ENCODE measurements at places on chromosomes 6 and 20. TPM values are rescaled to one million over a fixed set of nuclear protein-coding genes. Genes with fewer than 3 reads are reported as not detected.

Gene XKR7
- not detected for total RNA-seq

DNA sequence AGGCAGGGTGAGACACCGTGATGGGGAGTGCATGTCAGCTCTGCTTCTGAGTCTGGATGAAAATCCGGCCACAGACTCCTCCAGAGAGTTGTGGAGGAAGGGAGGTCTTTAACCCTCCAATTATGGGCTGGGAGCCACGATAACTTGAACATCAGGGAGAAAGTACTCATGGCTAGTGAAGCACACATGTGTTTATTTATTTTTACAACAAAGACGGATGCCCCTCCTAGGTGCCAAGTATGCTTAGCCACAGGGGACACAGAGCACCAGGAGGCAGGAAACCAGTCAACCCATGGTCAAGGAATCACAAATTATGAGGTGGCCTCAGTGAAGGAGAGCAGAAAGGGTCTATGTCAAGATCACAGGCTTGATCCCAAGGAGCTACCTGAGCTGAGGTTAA is 54.1 kb downstream of the ZNF217 start:
- no peak for DNase-seq

GRCh38 chr6:56555438-56555872 is 87.2 kb downstream of the DST start:
- no peak for DNase-seq

Gene C4A
- 10.2 TPM for total RNA-seq

DNA sequence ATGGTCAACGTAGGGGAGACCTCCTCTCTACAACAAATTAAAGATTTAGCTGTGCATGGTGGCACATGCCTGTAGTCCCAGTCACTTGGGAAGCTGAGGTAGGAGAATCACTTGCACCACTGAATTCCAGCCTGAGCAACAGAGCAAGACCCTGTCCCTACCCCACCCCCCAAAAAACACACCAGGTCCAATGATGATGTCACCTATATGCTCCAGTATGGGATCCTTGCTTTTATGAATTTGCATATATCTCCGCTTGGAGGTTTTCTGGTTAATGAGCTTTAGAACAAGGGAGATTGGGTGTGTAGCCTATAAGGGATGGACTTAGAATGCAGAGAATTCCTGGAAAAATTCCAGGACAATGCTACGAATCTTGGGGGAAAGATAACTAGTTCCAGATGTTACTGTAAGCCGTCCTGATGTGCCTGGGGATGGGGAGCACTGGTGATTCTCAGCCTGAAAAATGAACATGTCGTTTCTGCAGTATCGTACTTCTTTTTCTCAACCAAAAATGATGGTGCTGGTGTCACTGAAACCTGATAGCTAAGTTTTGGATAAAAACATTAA is 61.1 kb downstream of the ZBTB2 start:
- DNase-seq = no peak

Gene CCN6
- total RNA-seq = 7.6 TPM

DNA sequence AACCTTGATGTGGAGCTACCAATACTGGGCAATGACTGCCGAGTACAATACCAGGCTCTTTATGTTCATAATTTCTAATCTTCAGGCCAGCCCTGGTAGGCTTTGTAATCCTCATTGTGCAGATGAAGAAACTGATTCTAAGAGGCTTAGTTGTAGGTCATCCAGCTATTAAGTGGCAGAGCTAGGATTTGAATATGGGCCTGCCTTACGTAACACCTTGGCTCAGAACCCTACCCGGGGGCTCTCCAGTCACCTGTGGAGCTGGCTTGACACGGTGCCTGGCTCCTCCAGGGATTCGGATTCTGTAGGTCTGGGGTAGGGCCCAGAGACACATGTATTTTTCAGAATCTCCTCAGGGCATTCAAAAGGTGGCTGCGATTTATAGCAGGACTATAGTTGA is 515.5 kb downstream of the QKI start:
- DNase-seq = no peak

DNA sequence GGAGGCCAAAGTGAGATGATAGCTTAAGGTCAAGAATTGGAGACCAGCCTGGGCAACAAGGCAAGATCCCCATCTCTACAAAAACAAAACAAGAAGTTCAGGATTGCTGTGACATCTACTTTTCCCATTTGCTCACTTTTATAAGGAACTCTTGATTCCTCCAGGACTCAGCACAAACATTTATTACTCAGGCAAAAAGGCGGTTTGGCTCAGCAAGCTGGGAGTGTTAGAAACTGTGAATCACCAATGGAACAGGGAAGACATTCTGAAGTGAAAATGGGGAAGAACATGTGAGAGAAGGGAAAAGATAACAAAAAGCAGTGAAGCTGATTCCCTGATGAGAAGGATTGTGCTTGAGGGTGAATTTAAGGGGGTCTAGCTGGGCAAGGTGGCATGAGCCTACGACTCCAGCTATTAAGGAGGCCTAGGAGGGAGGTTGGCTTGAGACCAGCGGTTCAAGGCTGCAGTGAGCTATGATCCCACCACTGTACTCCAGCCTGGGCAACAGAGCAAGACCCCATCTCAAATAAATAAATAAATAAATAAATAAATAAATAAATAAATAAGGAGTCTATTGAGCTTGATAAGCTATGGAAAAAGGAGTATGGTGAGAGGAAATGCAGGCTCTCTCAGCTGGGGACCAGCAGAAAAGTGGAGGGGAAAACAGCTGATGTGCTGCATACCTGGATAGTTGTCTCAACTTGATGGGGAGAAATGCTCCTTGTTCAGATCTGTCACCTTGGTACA is 65.4 kb upstream of the HDDC2 start:
- no peak for DNase-seq

- DNase-seq = no peak
These were observed 25.1 kb upstream of the FAM8A1 start for GRCh38 chr6:17574866-17575560.

Gene ERVFRD-1
- total RNA-seq = not detected

All from suprapubic skin (tissue), 4 donors.